ENCODE measurements at places on chromosomes 4 and X.

GRCh38 chrX:7614616-7615015 lies 228.4 kb upstream of the VCX start:
- DNase-seq, result no peak

GRCh38 chr4:110344165-110344564 lies 131.8 kb upstream of the ENPEP start:
- DNase-seq, result no peak

DNA sequence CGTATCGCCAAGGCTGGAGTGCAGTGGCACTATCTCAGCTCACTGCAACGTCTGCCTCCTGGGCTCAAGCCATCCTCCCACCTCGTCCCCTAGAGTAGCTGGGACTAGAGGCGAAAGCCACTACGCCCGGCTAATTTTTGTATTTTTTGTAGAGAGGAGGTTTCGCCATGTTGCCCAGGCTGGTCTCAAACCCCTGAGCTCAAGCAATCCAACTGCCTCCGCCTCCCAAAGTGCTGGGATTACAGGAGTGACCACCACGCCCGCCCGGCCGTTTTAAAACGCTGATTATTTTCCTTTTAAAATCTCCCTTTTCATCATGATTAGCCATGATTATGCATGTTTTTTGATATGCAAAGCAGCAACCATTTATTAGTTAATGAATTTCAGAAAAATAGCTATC lies 2.2 kb downstream of the N4BP2 start:
- DNase-seq, result no peak

GRCh38 chrX:13894888-13895565 lies 78.1 kb upstream of the GPM6B start:
- DNase-seq, result no peak

GRCh38 chrX:9966775-9967408 lies at the start of gene CLDN34:
Gene CLDN34 (plus strand): TSS chrX:9967358. CDS start chrX:9967358, 0 bp downstream.
- no peak for DNase-seq

- DNase-seq, result no peak
These were observed 354.6 kb downstream of the GRID2 start for GRCh38 chr4:92658318-92658717.

GRCh38 chr4:10625131-10625530 lies 59.4 kb downstream of the CLNK start:
- no peak for DNase-seq

DNA sequence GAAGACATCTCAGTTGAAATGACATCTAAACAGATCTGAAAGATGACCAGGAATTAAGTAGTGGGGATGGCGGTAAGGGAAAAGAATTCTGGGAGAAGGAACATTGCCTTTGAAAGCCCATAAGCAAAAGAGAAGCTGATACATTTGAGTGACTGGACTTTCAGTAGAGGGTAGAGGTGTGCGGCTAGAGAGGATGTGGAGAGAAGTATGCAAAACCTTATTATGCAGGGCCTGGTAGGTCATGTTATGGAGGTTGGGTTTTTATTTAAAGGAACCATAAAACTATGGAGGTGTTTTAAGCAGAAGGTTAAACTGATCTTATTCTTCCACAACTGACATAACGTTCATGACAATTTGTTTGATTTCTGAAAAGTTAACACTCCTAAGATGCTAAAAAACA lies 36.3 kb downstream of the RPS6KA3 start:
- no peak for DNase-seq

DNA sequence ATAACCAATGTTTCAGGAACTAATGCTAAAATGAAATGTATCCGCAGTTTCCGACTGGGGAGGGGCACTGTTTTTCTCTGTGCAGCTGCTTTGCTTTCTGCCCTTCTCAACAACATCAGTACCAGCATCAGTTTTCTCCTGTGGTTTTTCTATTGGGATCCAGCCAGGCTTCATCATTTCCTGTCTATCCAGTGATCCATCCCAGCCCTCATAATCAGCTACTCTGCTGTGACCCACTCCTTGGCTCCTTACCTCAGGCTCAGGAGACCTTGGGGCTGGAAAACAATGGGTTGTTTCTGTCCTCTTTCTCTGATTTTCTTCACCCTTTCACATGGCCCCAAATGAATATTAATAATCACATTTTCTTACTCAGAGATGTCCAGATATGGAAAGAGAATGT lies 222.2 kb upstream of the DKK2 start:
- DNase-seq, result no peak

DNA sequence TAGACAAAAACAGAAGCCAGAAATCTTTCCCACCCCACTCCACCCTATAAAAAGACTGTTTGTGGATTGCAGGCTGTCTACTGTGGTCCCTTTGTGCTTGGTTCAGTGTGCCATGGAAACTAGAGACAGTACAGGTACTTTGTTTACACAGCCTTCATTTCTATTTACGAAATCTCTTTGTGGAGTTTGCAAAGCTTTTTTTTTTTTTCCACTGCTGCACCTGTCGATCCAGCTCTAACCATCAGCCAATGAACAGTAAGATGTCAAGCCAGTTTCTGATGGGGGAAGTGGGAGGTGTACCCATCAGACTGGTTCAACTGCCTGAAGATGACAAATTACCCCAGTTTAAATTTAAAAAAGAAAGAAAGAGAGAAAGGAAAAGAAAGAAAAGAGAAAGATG lies 20.2 kb upstream of the LRBA start:
- DNase-seq, result no peak

DNA sequence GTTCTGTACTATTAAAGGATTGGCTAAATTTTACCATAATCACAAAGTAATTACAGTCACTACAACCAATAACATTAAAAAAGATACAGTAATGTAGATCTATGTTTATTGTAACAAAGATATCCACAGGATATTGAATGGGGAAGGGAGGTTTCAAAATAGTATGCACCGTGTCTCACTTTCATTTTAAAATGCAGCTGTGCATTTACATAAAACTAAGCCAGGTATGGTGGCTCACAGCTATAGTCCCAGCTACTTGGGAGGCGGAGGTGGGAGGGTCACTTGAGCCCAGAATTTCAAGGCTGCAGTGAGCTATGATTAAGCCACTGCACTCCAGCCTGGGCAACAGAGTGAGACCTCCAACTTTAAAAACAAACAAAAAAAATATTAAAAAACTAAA lies 8.5 kb downstream of the SRP72 start:
- DNase-seq, result no peak

GRCh38 chrX:16188687-16189086 lies 21.4 kb downstream of the MAGEB17 start:
- DNase-seq, result no peak

GRCh38 chr4:88757067-88757466 lies 59.4 kb upstream of the NAP1L5 start:
- no peak for DNase-seq

GRCh38 chr4:48813964-48814363 lies 16.9 kb upstream of the OCIAD1 start:
- no peak for DNase-seq

- DNase-seq, result no peak
These were observed 1133.8 kb downstream of the TECRL start for GRCh38 chr4:63275491-63275890.

GRCh38 chr4:82792912-82793649 lies 5.5 kb downstream of the SCD5 start:
- no peak for DNase-seq

GRCh38 chr4:89727238-89727637 lies 109.7 kb downstream of the SNCA start:
- DNase-seq, result no peak

- DNase-seq, result no peak
These were observed 55.1 kb upstream of the SLC4A4 start for GRCh38 chr4:71283642-71284257.

DNA sequence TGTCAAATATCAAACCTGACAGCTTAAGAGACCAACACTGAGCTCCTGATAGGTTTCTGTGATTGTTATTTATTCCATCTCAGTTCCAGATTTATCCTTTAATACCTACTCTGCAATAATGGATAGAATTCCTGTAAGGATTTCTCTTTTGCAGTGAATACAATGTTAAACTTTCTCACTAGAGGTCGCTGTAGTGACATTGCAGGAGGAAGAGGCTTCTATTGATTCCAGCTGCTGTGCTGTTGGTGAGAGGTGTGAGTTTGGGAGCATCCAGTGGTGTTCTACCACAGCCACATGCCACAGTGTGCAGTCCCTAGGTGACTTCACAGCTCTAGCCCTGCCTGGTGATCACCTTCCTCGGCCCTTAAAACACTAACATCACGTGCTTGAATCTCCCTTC lies 34.6 kb upstream of the DCAF8L2 start:
- DNase-seq, result no peak

DNA sequence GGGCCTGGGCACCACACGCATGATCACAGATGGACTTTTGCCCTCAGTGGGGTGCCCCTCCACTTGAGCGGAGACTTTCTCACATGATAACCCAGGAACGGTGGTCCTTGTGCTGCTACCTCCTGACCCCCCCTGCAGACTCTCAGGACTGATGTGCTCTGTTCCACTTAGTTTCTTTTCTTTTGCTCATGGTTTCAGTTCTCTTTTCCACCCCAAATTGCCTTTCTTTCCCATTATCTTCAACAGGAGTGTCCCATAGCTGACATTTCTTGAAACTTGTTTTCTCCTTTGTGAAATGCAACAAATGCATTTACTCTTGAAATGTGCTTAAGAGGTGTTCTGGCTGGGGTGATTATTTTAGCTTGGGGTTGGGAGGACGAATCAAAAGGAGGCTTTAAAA lies 9.0 kb downstream of the MPC1L start:
- DNase-seq, result no peak

DNA sequence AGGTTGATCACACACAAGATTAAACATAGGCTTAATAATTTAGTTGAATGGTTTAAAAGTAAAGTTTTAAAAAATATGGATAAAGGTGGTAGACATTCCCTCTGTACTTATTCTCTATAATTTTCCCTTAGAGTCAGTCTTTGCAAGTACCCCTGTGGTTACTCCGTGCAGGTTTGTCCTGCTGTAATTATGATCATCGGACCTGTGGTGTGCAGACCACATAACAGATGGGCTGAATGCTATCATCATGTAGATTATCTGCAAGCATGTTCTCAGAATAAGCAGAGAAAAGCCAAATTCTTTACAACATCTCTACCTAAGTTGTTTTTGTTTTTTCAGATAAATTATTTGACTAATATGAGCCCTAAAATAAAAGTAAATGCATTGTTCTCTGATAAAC lies 146.8 kb downstream of the FSTL5 start:
- no peak for DNase-seq

- no peak for DNase-seq
These were observed 155.1 kb upstream of the PPARGC1A start for GRCh38 chr4:24044610-24045589.

DNA sequence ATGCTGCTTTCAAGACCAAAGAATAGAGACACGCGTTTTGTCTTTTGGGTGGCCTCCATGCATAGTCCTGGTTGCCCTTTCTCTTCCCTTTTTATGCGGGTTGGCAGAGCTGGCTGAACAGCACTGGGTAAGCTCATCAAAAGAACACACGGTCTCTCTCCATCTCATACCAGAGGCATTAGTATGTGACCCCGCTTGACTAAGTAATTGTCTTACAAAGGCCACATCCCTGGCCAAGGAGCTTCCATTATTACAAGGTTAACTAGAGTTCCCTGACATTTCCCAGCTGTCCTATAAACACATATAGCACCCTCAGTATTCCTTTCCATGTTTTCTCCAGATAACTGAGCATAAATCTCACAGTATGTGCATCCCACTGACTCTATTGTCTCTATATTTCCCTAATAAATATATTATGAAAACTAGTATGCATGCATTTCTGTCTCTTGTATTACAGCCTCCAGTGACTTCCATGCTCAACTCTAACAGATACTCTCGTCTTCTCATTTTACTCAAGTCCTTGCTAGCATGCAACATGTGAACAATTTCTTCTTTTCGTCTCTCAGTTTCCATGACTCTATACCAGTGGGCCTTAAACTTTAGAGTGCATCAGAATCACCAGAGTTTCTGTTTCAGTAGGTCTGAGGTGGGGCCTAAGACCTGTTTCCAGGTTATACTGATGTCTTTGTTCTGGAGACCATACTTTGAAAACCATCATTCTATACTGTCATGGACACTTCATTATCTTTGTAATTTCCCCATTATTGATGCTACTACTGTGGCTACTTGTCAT lies 247.7 kb upstream of the ARSJ start:
- DNase-seq, result no peak

GRCh38 chrX:133150730-133151129 lies 53.8 kb upstream of the USP26 start:
- DNase-seq, result no peak

- no peak for DNase-seq
These were observed 39.7 kb downstream of the TRIM61 start for GRCh38 chr4:164937576-164938270.

DNA sequence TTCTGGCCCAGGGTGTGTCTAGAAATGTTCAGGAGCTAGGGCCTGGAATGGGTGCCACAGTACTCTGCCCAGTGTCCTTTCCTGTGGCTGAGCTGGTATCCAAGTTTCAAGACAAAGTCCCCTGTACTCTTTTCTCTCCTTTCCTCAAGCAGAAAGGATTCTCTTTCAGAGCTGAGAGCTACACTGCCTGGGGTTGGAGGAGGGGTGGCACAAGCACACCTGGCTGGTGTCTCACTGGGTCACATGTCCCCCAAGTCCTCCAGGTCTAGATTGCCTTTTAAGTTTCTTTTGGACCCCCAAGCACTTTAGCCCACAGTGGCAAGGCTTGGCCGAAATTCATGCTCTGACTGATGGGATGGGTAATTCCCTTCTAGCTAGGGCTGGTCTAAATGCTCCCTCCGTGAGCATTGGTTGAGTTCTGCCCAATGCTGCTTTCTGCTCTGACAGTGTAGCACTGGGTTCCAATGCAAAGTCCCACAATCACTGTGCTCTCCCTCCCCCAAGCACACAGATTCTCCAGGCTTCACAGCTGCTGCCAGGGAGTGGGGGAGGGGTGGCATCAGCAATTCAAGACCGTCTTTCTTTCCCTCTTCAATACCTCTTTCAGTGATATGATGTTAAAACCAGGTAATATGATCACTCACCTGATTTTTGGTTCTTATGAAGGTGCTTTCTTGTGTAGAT lies 47.8 kb downstream of the BEX3 start:
- no peak for DNase-seq

DNA sequence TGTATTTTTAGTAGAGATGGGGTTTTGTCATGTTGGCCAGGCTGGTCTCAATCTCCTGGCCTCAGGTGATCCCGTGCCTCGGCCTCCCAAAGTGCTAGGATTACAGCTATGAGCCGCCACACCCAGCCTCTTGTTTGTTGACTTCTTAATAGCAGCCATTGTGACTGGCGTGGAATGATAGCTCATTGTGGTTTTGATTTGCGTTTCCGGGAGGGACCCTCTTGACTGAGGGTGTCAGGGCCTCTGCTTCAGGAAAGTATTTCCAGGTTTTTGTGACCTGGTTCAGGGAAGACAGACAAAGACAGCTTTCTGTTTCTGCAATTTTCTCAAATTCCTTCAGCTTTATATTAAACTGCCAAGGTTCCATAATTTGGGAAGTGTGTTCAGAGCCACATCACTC lies 15.1 kb downstream of the CSF2RA start:
- DNase-seq, result no peak

GRCh38 chr4:25169446-25169845 lies 9.2 kb upstream of the SEPSECS start:
- DNase-seq, result no peak

GRCh38 chr4:167397586-167397985 lies 163.3 kb upstream of the SPOCK3 start:
- DNase-seq, result no peak

DNA sequence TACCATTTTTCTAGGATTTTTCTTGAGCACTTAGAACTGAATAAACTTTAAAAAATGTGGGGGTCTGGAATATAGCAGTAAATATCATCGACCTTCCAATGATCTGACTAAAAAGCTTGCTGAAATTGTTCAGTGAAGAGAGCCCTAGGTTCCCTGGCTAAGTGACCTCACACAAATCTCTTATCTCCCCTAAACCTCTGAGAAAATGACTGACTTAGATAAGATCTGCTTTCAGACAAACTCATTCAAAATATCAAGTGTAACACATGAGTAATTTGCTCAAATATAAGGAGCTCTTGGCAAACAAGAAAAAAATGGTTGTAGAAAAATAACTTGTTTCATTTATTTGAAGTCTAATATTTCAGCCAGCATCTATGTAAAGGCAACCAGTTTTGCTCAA lies 441.7 kb upstream of the SLIT2 start:
- no peak for DNase-seq
